ENCODE measurements at places on chromosomes 1 and 21. TPM values are rescaled to one million over a fixed set of nuclear protein-coding genes. Genes with fewer than 3 reads are reported as not detected.

Gene NBPF10
- polyA plus RNA-seq: 0.77 TPM

Gene MROH9
- 0.09 TPM for polyA plus RNA-seq

Gene CNR2
- polyA plus RNA-seq: not detected

Gene A3GALT2
- polyA plus RNA-seq: not detected

Gene GJA9
- polyA plus RNA-seq: not detected

Gene SPATA21
- not detected for polyA plus RNA-seq

Gene KRTAP12-2
- not detected for polyA plus RNA-seq

Gene TLCD4
- polyA plus RNA-seq: 7.4 TPM

Gene HFM1
- polyA plus RNA-seq: 7.1 TPM

Gene NEGR1
- 22.6 TPM for polyA plus RNA-seq

Gene TNFRSF4
- not detected for polyA plus RNA-seq

Gene TAF12
- polyA plus RNA-seq: 57.8 TPM

Gene B3GALT2
- 17.1 TPM for polyA plus RNA-seq

Gene FMO2
- polyA plus RNA-seq: 0.34 TPM

Gene TEDDM1
- polyA plus RNA-seq: not detected

Gene CLCA1
- polyA plus RNA-seq: not detected

Gene CYP4A11
- polyA plus RNA-seq: not detected

Gene SYDE2
- polyA plus RNA-seq: 0.08 TPM

Gene SFN
- polyA plus RNA-seq: not detected

Gene BTBD8
- 573 TPM for polyA plus RNA-seq

Gene PRRX1
- 2.3 TPM for polyA plus RNA-seq

Gene DIRAS3
- not detected for polyA plus RNA-seq

Gene AGL
- 8.0 TPM for polyA plus RNA-seq

Gene KRTAP10-11
- not detected for polyA plus RNA-seq

Gene AHCYL1
- 121 TPM for polyA plus RNA-seq

Gene AXDND1
- not detected for polyA plus RNA-seq

Gene SYNJ1
- polyA plus RNA-seq: 140 TPM

Gene NBPF4
- polyA plus RNA-seq: not detected

Gene SYTL1
- polyA plus RNA-seq: not detected

Gene SYPL2
- polyA plus RNA-seq: not detected

Gene SUSD4
- polyA plus RNA-seq: 153 TPM

Gene KIAA1614
- 0.07 TPM for polyA plus RNA-seq

Gene ZZZ3
- polyA plus RNA-seq: 23.2 TPM

Gene CCDC27
- polyA plus RNA-seq: not detected

Gene IGSF3
- polyA plus RNA-seq: 1.8 TPM

Gene CRNN
- polyA plus RNA-seq: not detected

Gene RORC
- polyA plus RNA-seq: not detected

Gene SERTAD4
- polyA plus RNA-seq: 1.9 TPM

Gene TRIM67
- 0.95 TPM for polyA plus RNA-seq

Gene CD101
- 4.0 TPM for polyA plus RNA-seq

Gene GATAD2B
- polyA plus RNA-seq: 10.9 TPM

Gene C1QTNF12
- polyA plus RNA-seq: not detected

Gene KCNE2
- not detected for polyA plus RNA-seq

Gene IFI44L
- 2.9 TPM for polyA plus RNA-seq

Gene LSS
- polyA plus RNA-seq: 2.4 TPM

Gene CLEC20A
- 0.79 TPM for polyA plus RNA-seq
